CD4-positive, alpha-beta T cell (primary cell): ENCODE measurements at places on chromosomes 6 and 20.

GRCh38 chr20:62066983-62067433 is 1.3 kb upstream of the TAF4 start:
- DNase-seq: no peak

DNA sequence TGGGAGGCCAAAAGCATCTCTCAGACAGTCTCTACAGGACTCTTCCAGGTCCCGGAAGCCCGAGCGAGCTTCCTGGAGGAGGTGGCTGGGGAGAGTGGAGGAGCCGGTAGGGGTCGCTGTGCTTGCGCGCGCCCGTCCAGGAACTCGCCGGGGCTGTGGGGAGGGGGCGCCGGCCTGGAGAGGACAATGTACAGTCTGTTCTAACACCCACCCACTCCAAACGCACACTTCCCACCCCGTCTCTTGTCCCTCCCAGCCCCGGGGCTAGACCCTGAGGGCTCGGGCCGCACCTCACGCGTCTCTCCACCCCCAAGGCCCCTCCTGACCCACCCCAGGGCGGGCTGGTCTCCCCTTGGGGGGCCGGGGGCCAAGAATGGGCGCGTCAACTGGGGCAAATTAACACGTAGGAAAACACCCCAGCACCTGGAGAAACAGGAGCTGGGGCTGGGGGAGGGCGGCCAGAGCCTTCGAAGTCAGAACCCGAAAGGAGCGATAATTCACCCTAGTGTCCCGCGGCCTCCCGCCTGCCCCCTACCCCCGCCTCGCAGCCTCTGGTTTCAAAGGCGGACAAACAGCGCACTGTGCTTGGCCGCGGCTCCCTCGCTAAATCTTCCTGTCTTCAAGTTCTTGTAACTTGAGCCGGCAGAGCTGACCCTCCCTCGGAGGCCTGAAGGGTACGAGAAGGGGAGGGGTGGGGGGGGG is 103.2 kb upstream of the FOXP4 start:
- DNase-seq: no peak

DNA sequence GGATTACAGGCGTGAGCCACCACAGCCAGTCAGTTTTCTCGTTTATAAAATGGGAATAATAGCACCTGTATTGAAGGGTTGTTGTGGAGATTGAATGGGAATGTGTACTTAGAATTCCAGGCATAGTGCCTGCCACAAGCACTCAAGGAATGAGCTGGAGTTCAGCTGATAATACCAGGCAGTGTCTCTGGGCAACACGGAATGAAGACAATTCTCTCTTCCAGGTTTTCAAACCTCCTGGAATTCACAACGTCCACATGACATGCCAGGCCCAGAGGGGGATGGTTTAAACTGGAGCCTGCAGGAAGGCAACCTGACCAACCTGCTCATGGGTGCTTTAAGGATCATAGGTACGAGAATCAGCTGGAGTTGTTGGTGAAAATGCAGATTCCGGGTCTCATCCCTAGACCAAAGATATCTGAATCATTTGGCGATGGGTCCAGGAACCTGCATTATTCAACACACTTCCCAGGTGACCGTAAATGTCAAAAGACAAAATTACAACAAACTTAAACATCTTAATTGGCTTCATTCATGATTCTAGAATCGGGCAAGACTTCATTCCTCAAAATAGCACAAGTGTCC is 1.9 kb upstream of the PTPN1 start:
- DNase-seq: no peak

DNA sequence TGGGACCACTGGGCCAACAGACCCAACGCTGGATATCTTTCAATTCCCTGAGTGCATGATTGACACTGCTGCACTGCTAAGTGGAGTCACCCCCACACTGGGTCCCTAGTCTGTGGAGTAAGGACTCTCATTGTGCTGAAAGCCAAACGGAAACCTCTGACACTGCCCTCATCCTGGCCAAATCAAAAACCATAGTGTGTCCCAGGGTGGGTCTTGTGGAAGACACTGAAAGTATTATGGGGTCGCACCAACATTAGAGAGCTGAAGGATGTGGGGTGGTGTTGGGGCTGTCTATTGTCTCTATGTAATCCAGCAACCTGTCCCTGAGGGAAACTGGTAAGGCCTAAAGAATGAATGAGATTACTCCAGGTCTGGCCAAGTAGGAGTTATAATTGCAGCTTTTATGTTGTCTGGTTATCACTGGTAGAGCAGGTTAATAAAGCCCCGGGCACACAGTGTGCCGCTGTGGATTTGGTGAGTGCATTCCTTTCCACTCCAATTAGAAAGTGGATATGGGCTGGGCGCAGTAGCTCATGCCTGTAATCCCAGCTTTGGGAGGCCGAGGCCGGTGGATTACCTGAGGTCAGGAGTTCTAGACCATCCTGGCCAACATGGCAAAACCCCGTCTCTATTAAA is 57.9 kb downstream of the HLA-A start:
- no peak for DNase-seq

GRCh38 chr20:3923818-3924217 is 34.6 kb downstream of the PANK2 start:
- DNase-seq: no peak

DNA sequence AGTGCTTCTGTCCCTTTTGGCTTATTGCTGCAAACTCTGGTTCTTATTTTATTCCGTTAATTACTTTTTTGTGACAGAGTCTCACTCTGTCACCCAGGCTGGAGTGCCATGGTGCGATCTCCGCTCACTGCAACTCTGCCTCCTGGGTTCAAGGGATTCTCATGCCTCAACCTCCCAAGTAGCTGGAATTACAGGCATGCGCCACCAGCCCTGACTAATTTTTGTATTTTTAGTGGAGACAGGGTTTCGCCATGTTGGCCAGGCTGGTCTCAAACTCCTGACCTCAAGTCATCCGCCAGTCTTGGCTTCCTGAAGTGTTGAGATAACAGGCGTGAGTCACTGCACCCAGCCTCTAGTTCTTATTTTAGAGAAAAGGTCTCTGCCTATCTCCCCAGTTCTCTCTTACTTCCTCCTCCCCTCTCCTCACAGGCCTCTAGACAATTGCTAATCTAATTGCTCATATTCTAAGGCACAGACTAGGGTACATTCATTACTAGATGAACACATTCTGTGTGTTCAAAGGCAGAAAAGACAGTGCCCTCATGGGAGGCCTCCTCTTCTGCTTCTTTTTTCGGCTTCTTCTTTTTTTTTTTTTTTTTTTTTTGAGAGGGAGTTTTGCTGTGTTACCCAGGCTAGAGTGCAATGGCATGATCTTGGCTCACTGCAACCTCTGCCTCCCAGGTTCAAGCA is 27.0 kb downstream of the EDEM2 start:
- no peak for DNase-seq

- no peak for DNase-seq
Observed at GRCh38 chr20:34615477-34615876, 57.0 kb downstream of the MAP1LC3A start.

- DNase-seq: no peak
Observed at GRCh38 chr20:46563170-46563859, 12.9 kb upstream of the OCSTAMP start.

GRCh38 chr6:162074641-162075275 is 652.8 kb downstream of the PRKN start:
- no peak for DNase-seq

DNA sequence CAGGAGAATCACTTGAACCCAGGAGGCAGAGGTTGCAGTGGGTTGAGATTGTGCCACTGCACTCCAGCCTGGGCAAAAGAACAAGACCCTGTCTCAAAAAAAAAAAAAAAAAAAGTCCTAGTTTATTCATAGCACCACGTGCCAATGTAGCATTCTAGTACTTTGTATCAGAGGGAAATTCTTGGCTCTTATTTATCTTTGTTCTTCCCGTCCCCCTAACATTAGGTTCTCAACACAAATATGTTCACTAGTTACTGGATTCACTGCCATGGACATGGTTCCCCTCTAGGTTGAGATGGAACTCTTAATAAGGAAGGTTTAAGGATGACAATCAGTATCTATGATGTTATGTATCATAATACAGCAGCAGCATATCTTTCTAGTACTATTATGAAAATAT is 178.5 kb downstream of the KIF6 start:
- DNase-seq: no peak

DNA sequence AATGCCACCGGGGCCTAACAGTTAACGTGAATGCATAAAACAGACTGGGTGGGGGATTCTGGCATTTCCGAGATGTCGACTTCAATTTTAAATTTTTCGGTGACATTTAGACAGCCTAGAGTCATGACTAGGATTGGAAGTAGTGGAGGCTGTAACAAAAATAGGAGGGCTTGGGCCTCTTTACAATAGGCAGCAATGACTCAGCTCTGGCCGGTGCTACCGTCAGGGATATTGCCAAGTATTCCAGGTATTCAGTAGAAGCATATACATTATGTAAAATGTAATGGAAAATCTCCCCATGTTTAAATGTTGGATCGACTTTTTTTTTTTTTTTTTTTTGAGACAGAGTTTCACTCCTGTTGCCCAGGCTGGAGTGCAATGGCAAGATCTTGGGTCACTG is 136.2 kb upstream of the STMND1 start:
- no peak for DNase-seq

GRCh38 chr6:122014961-122015360 is 384.5 kb upstream of the HSF2 start:
- no peak for DNase-seq
